ENCODE measurements at places on chromosomes 1 and 21.

- no peak for DNase-seq
These were observed 70.9 kb downstream of the SDC3 start for GRCh38 chr1:30837653-30838052.

DNA sequence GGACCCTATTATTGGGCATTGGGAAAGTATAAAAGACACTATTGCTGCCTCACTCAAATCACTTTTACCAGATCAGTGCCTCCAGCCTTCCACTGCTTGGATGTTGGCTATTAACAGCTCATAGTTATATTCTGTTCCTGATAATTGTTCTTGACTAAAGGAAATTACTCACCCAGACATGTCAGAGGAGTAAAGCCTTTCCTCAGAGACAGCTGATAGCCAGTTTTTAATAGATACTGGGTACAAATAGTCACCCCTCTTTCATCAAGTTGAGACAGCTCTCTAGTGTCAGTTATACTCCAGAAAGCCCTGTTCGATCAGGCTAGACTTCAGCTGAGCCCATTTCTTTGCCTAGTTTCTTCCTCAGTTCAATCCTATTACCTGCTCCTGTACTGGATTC lies 876.1 kb upstream of the B3GALT2 start:
- no peak for DNase-seq

DNA sequence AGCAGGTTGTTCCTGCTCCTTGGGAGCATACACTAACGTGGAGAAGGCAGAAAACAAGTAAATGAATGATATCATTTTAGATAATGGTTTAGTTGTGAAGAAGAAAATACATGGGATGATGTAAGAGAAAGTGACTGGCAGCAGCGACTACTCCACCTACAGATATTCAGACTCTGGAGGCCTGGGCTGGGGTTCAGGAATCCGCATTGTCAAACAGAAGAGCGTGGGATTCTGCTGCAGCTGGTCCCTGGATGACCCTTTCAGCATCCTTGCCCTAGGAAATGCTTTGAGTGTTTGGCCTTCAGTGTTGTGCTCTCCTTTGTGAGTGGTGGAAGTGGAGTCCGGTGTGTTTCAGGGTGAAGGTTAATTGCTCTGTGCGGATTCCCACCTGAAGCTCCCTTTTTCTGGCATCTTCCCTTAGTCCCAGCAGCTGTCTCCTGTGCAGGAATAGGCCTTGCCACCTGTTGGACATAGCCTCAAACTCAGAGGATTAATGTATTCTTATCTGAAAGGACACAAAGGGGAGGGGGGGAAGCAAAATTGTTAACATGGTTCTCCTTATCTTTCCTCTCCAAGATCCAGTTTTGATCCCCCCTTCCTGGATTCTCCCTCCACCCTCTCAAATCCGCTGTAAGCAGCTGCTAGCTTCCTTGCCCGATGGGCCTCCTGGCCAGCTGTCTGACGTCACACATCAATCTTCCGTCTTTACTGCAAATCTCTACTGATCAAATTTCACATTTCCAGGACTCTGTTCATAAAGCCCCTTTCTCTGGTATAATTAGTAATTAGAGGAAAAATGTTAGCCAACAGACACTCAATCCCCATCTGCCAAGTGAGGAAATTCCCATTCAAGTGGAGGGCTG lies 68.3 kb upstream of the SPAG17 start:
- DNase-seq, result no peak

DNA sequence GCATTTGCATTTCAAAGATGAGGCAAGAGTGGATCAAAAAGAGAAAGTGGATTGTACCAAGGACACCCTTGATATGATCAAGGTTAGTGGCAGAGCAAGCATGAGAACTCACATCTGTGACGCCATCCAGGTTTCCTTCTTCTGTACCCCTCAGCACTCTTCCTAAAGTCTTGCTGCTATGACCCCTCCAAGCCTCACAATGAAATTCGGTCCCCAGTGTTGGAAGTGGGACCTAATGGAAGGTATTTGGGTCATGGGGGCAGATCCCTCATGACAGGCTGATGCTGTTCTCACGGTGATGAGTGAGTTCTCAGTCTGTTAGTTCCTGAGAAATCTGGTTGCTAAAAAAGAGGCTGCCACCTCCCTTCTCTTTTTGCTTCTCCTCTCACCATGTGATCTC lies 86.4 kb downstream of the PGM1 start:
- no peak for DNase-seq

DNA sequence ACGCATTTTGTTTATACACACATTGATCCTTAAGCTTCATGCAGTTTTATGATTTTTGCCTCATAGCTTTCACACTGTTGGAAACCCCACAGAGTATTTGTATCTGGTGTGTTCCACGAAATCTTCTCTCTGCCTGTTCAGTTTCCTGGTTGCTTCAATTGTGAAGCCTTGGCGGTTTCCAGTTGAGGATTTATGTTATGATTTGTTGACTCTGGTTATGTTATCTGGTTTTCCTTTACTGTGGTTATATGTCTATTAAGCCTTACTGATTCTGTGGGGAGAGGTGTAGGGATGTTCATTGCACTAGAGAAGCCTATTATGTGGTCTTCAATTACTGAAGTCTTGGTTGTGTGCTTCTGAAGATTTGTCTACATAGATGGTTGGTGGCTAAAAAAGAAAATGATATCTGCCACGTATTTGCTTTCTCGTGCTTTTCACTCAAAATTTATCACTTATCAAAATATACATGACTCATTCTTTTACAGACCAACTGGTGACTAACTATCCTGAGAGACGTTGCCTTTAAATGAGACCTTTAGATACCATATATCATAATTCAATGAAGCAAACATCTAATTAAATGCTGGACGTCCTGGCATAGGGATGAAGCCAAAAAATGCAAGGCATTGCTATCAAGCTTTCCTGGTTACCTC lies 488.0 kb upstream of the B3GALT2 start:
- DNase-seq, result no peak

DNA sequence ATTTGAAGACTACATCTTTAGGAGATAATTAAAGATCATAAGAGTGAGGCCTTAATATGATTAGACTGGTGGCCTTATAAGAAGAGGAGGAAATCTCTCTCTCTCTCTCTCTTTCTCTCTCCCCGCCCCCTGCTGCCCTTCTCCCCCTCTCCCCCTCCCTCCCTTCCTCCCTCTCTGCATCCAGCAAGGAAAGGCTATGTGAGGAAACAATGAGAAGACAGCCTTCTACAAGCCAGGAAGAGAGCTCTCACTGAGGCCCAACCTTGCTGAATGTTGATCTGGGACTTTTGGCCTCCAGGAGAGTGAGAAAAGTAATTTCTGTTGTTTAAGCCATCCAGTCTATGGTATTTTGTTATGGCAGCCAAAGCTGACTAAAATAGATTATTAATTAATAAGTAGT lies 21.6 kb downstream of the FOXD3 start:
- DNase-seq, result no peak

DNA sequence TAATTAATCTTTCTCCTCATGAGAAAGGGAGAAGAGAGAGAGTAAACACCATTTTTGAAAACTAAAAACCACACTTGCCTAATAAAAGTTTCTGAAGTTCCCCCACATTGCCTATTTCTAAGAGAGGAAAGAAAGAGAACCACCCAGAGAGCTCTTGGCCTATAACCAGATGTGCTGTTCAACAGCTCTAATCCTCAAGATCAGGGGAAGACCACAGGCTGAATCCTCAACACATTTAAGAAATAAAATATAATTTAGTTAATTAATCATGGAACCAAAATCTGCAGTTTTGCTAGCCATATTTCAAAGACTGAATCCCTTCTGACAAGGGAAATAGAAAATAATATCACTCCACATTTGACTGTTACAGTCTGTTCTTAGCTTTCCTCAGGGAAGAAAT lies 11.9 kb downstream of the PRRX1 start:
- DNase-seq, result no peak

DNA sequence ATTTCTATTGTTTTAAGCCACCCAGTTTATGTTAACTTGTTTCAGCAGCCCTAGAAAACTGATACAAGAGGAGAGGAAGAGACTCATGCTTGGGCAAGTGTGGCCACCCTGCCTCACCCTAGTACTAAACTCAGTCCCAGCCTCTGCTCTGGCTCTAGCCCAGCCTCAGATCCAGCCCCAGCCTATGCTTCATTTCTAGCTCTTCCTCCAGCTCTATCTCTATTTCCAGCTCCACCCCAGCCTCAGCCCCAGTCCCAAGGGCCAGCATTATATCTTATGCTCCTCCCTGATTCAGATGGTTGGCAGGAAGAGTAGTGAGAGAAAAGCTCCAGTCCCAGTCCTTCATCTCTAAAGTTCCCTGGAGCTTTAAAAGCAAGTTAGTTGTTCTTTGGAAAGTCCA lies 535.5 kb downstream of the PTPRC start:
- no peak for DNase-seq

GRCh38 chr1:32693455-32694174 lies 9.0 kb downstream of the SYNC start:
- DNase-seq, result no peak
